Left renal cortex interstitium (tissue), 4 donors: ENCODE measurements at places on chromosomes 4 and X. TPM values are rescaled to one million over a fixed set of nuclear protein-coding genes. Genes with fewer than 3 reads are reported as not detected.

Gene NKX3-2
- polyA plus RNA-seq: not detected

Gene AIMP1
- 66.6 TPM for polyA plus RNA-seq

Gene SATL1
- 0.49 TPM for polyA plus RNA-seq

Gene MGARP
- not detected for polyA plus RNA-seq

Gene EVC2
- polyA plus RNA-seq: 11.0 TPM

Gene MAGEA2B
- polyA plus RNA-seq: not detected
